ENCODE measurements at places on chromosomes 6 and 20.
A peak's percentile ranks its signal among the peaks of the same experiment; 100 is the strongest.

GRCh38 chr6:131875647-131876046, 67.8 kb downstream of the ENPP1 start:
- DNase-seq: no peak

DNA sequence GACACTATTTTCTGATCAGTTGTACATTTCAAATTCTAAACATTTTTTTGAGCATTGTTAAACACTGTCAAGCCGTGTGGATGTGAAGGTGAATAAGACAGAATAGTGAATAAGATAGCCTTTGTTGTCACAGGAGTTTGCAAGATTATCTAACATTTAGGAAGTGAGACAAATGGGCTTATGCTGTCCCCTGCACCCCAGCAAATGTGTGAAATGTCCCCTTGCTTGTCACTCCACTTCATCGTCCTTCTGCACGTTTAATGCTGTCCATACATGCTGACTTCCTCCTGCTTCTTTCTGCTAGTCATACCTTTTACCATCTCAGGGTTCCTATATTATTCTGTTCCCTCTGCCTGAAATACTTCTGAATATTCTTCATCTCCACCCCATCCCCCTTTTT, 62.6 kb downstream of the CBFA2T2 start:
- no peak for DNase-seq

DNA sequence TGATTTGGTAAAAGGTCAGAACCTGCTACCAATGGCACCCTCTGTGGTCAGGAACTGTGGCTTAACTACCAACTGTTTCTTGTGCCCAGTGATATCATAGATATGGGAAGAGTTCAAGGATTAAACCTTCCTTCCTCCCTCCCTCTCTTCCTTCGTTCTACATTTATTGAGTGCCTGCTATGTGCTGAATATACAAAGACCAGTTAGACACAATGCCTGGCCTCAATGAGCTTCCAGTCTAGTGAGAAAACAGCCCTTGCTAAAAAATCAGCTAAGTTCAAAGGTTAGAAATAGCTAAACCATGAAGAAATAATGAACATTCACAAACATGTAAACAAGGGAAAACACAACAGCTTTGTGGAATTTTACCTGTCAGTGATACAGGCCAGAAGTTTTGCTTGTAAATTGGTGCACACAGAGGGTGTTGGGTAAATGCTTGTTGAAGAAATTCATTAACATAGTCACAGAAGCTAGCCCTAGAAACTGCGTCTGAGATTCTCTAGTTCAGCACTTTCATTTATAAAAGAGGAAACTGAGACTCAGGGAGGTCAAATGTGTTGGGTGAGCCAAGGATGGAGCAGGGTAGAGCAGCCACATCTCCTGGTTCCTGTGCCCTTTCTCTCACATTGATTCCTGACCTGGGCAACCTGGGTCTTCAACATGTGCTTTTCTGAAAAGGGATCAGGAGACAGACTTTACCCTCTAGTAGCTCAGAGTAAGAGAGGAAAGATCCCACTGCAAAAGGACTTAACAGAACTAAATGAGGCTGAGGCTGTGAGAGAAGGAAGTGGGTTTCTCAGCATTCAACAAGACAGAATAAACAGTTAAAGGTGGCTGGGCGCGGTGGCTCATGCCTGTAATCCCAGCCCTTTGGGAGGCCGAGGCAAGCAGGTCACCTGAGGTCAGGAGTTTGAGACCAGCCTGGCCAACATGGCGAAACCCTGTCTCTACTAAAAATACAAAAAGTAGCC, 14.4 kb upstream of the FOXO3 start:
- DNase-seq: no peak

GRCh38 chr20:9592419-9592818, 78.0 kb downstream of the LAMP5 start:
- DNase-seq: no peak

DNA sequence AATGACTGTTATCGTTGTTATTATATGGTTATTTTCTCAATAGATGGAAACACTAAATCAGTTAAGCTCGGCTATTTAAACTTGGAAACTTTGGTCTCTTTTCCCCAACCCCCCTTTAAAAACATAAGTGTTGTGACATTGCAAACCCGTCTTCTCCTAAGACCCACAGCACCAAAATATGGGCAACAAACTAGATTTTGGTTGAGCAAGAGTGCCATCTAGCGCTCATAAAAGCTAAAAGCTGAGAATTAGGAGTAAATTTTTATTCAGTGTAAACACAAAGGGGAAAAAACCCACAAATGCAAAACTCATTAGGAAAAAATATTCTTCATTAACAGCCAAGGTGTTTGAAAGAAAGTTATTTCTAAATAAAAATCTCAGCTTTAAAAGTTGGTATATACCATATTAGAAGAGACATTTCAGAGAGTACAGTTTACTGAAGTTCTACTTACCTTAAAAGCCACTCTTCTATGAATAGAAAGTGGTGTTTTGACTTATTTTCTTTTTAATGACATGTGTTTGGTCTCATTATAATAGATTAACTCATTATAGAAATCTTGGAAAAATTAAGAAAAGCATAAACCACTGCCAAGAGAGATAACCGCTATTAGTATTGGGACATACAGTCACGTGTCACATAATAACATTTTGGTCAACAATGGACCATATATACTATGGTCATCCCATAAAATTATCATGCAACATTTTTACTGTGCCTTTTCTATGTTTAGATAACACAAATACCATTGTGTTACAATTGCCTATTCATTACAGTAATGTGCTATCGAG, 21.1 kb downstream of the SESN1 start:
- DNase-seq: peak; percentile 92

DNA sequence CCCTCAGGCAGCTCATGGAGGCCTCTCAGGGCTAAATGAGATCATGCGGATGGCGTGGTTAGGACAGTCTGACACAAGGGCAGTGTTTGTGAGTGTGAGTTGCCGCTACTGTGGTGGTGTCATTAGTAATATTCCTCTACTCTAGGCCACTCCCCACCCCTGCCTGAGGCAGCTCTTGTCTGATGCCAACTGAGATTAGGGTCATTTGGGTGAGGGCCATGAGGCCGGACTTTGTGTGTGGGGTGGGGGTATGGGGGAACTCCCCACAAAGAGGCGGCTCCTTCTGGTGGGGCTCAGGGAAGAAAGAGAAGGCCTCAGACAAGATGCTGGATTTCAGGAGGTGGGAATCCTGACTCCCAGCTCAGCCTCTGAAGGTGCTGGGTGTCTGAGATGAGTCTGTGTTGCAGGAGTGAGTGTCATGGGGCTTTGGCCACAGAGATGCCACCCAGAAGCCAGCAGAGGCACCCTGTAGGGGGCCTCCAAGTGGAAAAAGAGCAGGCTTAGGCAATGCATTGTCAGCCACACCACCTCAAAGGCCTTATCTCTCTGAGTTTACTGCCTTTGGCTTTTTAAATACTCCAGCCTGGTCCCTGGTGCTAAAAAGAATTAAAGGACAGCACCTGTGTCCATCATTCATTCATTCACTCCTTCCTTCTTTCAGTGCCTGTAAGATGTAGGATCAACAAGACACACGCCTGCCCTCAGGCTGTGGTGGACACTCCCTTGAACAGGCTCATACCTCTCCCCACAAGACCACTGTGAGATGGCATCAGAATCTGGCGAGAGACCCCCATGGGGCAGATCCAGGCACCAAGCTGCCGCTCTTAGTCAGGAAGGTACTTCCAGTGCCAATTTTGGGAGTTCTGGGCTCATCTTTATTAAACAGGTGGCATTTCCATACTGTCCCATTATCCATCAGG, 175.2 kb downstream of the MRPL14 start:
- DNase-seq: peak; percentile 87

- DNase-seq: no peak
Measured at GRCh38 chr6:115485400-115485799, 575.3 kb downstream of the FRK start.

DNA sequence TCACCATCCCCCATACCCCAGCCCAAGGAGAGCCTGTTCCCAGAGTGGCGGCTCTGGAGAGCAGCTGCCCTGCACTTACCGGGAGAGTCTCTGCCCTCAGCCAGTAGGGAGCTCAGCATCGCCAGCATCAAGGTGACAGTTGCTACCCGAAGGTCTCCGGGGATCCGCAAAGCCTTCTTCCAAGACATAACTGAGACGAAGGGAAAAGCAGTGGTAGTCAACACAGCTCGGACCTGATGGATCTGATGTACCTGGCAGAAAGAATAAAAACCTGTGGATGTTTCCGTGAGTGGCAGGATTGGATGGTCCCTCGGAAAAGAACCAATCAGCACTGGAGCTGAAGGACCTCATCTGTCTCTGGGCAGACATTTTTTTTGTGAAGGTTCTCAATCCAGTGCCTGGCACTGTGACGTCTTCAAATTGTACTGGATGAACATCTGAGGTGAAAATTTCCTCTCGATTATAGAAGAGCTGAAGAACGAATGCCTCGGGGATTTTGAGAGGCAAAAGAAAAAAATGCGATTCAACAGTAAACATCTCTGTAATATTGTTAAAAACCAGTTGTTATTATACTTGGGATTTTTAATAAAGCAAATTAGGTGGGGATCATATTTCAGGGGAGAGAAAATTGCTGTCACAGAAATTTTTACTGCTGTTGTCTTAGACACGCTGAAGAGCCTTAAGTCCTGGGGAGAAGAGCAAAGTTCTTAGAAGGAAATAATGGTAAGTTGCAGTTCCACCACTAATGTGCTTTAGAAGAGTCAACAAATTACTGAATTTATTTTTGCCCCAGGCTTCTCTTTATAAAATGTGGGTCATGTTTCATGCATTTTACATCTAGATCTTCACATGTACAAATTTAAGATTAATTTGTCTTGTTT, at the start of gene HLA-DQB1:
TSS of gene HLA-DQB1 (minus strand) at position 238 of the 881 bp plus-strand sequence. CDS start at position 188, 50 bp downstream.
- DNase-seq: peak; percentile 77

DNA sequence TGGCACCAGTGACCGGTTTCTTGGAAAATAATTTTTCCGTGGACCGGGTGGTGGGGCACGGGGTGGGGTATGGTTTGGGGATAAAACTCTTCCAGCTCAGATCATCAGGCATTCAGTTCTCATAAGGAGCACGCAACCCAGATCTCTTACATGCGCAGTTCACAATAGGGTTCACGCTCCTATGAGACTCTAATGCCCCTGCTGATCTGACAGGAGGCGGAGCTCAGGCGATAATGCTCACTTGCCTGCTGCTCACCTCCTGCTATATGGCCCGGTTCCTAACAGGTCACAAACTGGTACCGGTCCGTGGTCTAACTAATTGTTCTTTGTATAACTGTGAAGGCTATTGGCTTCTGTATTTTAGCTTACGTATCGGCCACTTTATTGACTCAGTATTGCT, 51.7 kb downstream of the VSTM2L start:
- DNase-seq: no peak

DNA sequence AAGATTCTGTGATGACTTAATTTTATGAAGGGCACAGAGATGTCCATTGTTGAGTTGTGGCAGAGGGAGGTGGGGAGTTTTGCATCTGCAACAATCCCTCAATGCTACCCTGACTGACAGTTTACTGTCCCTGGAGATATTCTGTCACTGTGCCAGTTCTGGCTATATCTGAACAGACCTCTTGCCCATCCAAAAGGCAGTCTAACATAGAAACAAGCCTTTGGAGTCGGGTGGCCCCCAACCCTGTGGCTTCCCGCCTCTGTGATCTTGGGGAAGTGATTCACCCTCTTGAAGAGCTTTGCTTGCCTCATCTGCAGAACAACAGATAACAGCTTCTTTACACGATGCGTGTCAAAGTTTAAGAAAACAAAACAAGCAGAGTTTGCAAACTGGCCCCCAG, 3.8 kb upstream of the E2F1 start:
- DNase-seq: peak; percentile 99

GRCh38 chr6:46116289-46116688, 13.5 kb upstream of the ENPP4 start:
- no peak for DNase-seq

DNA sequence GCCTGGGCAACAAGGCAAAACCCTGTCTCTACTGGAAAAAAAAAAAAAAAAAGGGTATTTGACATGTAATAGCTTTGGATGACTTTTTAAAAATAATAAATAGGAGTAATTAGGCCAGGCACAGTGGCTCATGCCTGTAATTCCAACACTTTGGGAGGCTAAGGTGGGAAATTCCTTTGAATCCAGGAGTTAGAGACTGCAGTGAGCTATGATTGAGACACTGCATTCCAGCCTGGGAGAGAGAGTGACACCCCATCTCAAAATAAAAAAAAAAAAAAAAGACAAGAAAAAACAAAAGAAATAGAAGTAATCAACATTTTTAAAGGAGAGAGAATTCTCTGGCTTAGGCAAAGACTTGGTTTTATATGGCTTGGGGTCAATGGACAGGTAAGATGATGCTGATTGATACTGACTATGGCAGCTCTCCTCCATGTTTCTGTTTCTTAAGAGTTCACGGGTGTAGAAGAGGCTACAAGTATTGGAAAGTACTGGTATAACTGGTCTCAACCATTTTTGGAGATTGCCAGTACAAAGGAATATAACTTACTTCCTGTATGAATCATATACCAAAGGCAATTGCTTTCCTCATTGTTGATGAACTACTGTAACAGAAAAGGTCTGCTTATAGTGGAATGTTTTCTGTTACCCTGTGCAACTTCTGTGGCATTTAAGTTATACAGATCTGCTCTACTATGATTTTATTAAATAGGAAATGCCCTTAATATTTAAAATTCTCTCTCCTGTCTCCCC, 10.1 kb downstream of the MAP3K5 start:
- no peak for DNase-seq

GRCh38 chr20:50658804-50659380, 32.5 kb downstream of the RIPOR3 start:
- no peak for DNase-seq

DNA sequence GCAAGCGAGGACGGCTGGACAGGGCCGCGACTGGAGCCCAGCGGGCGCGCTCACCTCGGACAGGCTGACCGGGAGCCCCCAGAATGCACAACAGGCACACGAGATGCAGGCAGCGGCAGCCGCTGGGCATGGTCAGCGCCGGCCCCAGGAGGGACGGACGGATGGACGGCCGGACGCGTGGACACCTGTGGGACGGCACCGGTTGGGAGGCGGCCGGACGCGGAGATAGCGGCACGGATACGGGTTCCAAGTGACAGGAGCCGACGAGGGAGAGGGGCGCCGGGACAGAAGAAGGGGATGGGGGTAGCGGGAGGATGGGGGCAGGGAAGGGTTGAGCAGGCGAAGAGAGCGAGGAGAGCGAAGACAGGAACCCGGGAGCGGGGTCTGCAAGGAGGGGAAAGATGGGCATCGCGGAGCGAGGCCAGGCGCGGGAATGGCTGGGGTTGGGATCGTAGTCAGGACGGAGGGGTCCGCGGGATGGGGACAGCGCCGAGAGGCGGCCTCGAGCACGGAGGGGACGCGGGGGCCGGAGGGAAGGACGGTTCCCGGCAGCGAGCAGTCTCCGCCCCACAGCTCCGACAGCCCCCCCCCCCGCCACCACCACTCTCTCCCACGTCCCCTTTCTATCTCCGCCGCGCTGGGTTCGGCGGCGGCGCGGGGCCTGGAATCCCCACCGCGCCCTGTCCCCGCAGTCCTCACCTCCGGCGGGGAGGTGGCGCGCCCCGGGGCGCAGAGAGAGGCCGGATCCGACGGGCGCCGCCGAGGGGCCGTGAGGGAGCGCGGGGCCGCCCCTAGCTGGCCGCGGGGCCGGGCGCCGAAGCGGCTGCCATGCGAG, 435 bp downstream of the DLK2 start:
- peak; percentile 33 for DNase-seq

DNA sequence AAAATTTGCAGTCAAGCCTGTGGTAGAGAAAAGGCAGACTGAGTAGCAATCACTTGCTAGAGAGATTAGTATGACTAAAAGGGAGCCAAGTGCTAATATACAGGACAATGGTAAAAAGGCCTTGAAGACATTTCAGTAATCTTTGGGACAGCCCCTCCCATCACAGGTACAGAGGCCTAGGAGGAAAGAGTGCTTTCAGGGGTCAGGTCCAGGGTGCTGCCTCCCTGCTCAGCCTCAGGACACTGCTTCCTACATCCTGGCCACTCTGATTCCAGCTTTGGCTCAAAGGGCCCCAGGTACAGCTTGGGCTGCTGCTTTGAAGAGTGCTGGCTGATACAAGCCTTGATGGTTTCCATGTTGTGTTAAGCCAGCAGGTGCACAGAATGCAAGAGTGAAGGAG, 543.5 kb downstream of the MMUT start:
- DNase-seq: no peak

Measured in hematopoietic multipotent progenitor cell treated with erythropoietin and hydrocortisone succinate and interleukin-3 and kit ligand, for 6 days (in vitro differentiated cells).